Left ventricle myocardium inferior (tissue), 1 donor: ENCODE measurements at places on chromosomes 7 and 10. TPM values are rescaled to one million over a fixed set of nuclear protein-coding genes. Genes with fewer than 3 reads are reported as not detected.

DNA sequence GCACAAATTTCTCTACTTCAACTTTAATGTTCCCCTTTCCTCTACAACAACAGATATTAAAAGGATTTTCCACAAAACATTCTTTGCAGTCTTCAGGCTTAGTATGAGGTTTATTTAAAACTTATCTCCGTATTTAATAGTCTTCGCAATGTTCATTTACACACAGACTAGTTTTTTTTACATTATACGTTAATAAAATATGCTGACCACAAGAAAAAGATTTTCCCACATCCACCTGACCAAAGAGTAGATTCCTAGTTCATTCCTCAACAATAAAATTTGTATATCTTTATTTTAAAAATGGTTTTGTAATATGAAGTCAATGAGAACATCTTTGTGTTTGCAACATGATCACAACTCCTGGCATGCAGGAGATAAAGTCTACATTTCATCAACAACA is 42.4 kb downstream of the POT1 start:
- DNase-seq, result no peak
- H3K27me3 ChIP-seq, result no peaks in the 10 kb centered on the region
- no peaks in the 10 kb centered on the region for H3K4me1 ChIP-seq
- H3K27ac ChIP-seq, result no peak overlapping the region

DNA sequence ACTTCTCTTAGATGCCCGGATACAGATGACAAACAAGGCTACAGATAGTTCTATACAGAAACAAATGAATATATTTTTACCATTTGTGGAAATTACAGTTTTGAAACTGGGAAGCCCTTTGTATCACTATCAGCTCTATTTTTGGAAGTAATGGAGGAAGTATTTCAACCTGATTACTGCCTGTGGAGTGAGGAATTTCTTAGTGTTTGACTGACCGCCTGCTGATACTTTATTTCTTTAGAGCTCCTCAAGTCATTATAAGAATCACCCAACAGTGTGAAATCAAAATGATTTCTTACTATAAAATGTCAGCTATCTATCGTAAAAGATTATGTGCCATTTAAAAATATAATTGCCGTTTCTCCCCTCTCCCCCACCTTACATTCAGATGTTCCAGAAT is 290.9 kb downstream of the SDK1 start:
- no peak for DNase-seq
- no peak overlapping the region for H3K27ac ChIP-seq
- H3K27me3 ChIP-seq, result no peaks in the 10 kb centered on the region
- H3K36me3 ChIP-seq, result no peaks in the 10 kb centered on the region

Gene SFTPA1
- total RNA-seq, result not detected

DNA sequence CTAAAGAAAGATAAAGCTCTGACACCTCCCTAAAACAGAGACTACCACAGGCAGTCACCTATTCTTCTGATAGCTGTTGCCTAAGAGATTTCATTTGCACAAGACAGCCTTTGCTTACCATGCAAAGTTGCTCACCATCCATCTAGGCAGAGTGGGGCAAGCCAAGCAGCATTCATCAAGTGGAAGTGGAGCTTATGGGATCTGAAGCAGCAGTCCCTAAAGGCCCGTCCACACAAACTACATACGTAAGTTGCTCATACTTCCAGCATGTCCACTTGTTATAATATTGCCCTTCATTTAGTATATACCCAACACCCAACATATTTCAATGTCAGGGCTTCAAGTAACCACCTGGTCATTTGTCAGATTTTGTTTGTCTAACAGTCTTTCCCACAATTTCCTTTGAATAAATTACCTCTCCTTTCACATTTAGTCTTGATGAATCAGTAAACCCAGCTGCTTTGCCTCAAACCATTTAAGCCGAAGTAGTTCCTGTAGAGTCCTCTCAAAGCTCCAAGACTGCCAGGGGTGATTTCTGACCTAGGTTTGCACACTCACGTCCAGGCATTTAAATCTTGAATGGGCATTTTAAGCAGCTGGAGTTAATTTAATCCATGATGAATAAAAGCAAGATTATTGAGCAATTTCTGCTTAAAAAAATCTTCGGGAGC is 67.9 kb downstream of the ATAD1 start:
- H3K4me3 ChIP-seq, result no peak overlapping the region
- no peaks in the 10 kb centered on the region for H3K4me1 ChIP-seq
- H3K27me3 ChIP-seq, result no peaks in the 10 kb centered on the region
- H3K36me3 ChIP-seq, result peaks cover 34% of the 10 kb centered on the region
- DNase-seq, result no peak

DNA sequence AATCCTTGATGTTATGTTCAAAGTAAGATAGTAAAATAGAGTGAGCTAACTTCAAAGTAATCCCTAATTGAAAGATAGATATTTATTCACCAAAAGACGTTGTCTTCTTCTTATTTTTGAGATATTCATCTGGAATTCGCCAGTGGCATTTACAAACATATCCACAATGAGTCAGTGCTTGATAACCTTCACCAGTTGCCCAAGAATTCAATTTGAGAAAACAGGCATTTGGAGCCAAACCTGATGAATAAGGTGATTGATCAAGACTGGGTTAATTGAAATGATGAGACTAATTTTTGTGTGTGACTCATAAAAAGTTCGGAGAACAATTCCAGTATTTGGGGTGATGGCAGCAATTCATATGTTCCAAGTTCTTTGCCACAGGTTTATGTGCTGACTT is 344.0 kb downstream of the ARL4A start:
- no peaks in the 10 kb centered on the region for H3K27me3 ChIP-seq

- H3K27ac ChIP-seq, result no peak overlapping the region
- DNase-seq, result no peak
- H3K4me3 ChIP-seq, result no peak overlapping the region
- peaks cover 87% of the 10 kb centered on the region for H3K27me3 ChIP-seq
- H3K4me1 ChIP-seq, result no peaks in the 10 kb centered on the region
- no peaks in the 10 kb centered on the region for H3K36me3 ChIP-seq
These were observed 27.8 kb downstream of the KCNMA1 start for GRCh38 chr10:77609781-77610272.

Gene GIMAP4
- 31.2 TPM for total RNA-seq

- peaks cover 4% of the 10 kb centered on the region for H3K27me3 ChIP-seq
- peaks cover 42% of the 10 kb centered on the region for H3K4me1 ChIP-seq
- H3K27ac ChIP-seq, result peak within 1 kb of the TSS; percentile 91
- DNase-seq, result peak; percentile 84
- peak within 1 kb of the TSS; percentile 72 for H3K4me3 ChIP-seq
These were observed at the start of gene EPHB4 for GRCh38 chr7:100827330-100828226. Gene EPHB4 (minus strand): TSS chr7:100827523. CDS start chr7:100827030, 493 bp downstream.

Gene LRRN3
- total RNA-seq, result 7.4 TPM

DNA sequence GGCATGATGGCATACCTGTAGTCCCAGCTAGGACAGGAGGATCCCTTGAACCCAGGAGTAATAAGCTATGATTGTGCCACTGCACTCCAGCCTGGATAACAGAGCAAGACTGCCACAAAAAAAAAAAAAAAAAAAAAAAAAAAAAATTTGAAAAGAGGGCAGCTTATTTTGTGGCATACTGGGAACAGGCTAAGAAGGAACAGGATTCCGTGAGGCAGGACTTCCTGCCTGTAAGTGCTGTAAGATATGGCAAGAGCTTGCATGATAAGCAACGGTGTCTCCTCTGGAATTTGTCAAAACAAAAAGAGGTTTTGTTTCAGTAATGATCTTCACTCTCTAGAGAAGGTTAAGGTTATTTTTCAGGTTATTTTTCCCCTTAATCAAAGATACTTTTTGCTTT is 101.1 kb downstream of the ABCC2 start:
- H3K4me3 ChIP-seq, result no peak overlapping the region
- H3K27ac ChIP-seq, result no peak overlapping the region
- no peak for DNase-seq
- H3K27me3 ChIP-seq, result no peaks in the 10 kb centered on the region
- peaks cover 100% of the 10 kb centered on the region for H3K36me3 ChIP-seq

GRCh38 chr7:37284805-37285231 is 163.8 kb downstream of the ELMO1 start:
- H3K27ac ChIP-seq, result peak overlapping the region; percentile 60
- no peak overlapping the region for H3K4me3 ChIP-seq
- no peaks in the 10 kb centered on the region for H3K27me3 ChIP-seq
- DNase-seq, result peak; percentile 38
- peaks cover 75% of the 10 kb centered on the region for H3K4me1 ChIP-seq
- H3K36me3 ChIP-seq, result no peaks in the 10 kb centered on the region

DNA sequence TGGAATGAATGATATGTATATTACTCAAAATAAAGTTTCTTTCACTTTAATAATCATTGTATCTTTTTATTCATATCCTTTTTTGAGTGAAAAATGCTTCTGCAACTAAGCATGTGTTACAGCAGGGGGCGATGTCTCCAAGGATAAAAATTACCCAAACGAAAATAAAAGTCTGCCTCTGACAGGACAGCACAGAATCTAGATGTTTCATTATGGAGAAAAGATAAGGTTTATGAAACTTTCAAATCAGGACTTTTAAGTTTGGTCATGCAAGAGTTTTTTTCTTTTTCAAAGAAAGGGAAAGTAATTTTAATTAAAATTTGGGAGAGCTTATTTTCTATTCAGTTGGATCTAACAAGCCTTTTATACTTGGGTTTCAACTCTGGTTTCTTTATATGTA is 48.4 kb downstream of the TES start:
- peaks cover 9% of the 10 kb centered on the region for H3K4me1 ChIP-seq
- no peak overlapping the region for H3K4me3 ChIP-seq

DNA sequence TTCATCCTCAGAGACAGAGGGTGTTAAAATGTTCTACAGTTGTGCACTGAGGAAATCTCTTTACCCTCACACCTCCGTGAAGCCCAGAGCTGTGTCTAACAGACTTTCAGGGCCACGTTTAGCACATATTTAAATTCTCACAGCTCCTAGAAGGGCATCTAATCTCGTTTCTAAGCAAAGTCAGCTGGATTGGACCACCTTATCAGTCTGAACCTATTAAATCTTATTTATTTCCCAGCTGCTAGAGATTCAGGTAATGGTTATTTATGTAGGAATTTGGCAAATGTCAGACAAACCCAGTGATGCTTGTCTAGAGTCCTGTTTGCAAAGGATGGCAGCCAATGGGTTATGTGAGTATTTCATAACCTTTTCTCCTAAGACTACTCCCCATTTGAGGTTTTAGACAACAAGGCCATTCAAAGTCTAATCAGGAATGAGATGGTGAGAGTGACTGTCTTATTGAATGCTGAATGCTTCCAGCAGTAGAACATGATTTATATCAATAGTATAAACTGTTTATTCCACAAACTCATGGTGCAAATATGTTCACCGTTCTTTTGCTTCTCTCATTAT is 54.8 kb upstream of the EXOC4 start:
- no peak for DNase-seq
- no peaks in the 10 kb centered on the region for H3K36me3 ChIP-seq
- H3K27me3 ChIP-seq, result peaks cover 38% of the 10 kb centered on the region
- no peak overlapping the region for H3K27ac ChIP-seq

Gene CPA2
- total RNA-seq, result not detected

- H3K36me3 ChIP-seq, result no peaks in the 10 kb centered on the region
- no peak for DNase-seq
- H3K4me1 ChIP-seq, result no peaks in the 10 kb centered on the region
- H3K27ac ChIP-seq, result no peak overlapping the region
- no peak overlapping the region for H3K4me3 ChIP-seq
- no peaks in the 10 kb centered on the region for H3K27me3 ChIP-seq
These were observed 742.0 kb downstream of the AUTS2 start for GRCh38 chr7:70340236-70340635.

Gene ZNF503
- total RNA-seq, result 5.9 TPM

DNA sequence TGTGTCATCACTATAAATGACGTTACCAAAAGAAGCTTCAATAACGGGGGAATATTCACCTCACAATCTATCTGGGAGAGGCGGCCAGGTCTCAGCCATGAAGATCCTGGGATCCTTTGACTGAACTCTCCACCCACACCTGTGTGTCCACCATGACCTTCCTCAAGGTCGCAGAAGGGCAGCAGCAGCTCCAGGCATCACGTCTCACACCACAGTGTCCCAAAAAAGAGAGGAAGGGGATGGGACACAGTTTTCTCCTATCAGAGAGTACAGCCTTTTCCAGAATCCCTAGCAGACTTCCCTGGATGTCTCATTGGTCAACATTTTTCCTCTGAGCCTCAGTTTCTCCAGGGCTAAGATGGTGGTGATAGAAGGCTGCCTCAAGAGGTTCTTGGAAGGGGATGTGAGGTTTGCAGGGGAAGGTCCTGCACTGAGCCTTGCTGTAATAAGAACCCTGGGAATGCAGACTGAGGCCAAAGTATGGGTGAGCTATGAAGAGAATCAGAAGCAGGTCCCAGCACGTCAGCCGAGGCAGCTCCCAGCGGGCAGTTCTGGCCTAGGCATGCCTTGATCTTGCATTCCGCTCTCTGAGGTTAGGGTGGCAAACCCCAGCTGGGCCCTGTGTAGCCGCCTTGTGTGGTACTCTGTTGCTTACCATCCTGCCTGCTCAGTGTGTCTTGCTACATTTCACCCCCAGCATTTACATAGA is 63.8 kb downstream of the COL26A1 start:
- H3K4me1 ChIP-seq, result no peaks in the 10 kb centered on the region
- H3K27me3 ChIP-seq, result peaks cover 39% of the 10 kb centered on the region
- no peak for DNase-seq
- no peak overlapping the region for H3K4me3 ChIP-seq
- H3K36me3 ChIP-seq, result no peaks in the 10 kb centered on the region

DNA sequence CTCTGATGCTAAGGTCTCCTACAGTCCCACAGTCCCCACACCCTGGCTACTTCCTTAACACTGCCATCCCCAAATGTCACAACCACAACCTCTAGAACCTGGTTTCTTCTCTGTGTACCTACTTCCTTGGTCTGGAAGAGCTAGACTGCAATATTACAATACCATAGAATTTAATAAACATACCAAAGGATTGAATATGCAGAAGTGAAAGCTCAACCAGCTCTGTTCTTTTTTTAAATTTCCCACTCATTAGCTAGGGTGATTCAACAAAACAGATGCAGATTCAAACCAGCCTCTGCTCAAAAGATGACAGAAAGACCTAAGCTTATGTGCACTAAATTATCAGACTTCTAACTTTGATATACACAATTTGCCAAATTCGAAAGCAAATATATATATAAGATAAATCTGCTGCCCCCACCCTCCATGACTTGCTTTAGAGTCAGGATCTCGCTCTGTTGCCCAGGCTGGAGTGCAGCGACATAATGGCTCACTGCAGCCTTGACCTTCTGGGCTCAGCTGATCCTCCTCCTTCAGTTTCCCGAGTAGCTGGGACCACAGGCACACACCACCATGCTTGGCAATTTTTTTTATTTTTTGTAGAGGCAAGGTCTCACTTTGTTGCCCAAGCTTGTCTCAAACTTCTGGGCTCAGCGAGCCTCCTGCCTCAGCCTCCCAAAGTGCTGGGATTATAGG is 212.6 kb downstream of the CHCHD3 start:
- no peak for DNase-seq
- H3K4me3 ChIP-seq, result no peak overlapping the region
- no peaks in the 10 kb centered on the region for H3K36me3 ChIP-seq
- peaks cover 26% of the 10 kb centered on the region for H3K4me1 ChIP-seq
- no peak overlapping the region for H3K27ac ChIP-seq
